ENCODE measurements at places on chromosomes 16 and 17.

DNA sequence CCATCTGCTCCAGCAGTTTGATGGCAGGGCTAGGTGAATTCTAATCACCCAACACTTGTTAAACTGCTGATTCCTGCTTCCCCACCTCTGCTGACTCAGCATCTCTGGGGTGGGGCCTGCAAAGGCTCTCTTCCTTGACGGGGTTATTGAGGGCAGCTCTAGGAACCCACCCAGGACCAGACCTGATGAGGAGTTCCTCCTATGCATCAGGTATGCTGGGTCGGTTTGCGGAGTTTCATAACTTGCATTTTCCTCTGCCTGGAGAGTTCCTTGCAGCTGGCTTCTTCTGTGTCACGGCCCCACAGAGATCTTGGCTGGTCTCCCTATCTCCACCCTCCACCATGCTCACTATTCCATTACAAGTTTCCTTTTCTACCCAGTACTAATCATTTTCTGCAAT, 93.4 kb upstream of the CCL2 start:
- no peak for DNase-seq

GRCh38 chr16:86983621-86984020, 333.6 kb downstream of the C16orf95 start:
- DNase-seq = no peak

DNA sequence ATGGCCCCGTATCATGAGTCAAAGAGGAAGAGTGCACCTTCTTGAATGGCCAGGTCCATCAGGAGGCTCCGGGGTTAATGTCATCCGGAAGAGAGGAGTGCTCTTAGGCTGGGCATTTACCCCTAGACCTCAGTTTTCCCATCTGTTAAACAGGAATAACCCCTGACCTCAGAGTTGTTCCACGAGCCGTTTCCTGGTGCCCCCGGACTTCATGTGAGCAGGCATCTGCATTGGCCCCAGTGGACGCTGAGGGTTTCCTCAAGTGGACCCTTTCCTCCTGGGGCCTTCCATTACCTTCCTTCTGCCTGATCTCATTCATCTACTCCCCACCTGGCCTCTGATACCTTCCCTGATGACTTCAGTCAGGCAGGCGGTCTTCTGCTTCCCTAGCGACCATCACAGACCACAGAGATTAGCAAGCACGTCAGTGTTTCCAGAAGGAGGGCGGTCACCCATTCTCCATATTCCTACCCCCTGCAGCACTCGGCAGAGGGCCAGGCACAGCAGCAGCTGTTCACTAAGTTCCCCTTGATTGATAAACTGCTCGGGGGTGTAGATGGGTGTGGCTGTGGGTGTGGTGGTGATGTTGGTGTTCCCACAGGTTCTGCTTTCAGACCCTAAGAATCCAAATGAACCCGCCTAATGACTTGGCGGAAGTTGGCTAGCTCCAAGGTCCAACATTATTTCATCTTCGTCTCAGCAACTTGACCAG, 346.6 kb upstream of the TNRC6C start:
- DNase-seq = no peak

GRCh38 chr17:56231252-56231651, 78.0 kb downstream of the ANKFN1 start:
- no peak for DNase-seq

DNA sequence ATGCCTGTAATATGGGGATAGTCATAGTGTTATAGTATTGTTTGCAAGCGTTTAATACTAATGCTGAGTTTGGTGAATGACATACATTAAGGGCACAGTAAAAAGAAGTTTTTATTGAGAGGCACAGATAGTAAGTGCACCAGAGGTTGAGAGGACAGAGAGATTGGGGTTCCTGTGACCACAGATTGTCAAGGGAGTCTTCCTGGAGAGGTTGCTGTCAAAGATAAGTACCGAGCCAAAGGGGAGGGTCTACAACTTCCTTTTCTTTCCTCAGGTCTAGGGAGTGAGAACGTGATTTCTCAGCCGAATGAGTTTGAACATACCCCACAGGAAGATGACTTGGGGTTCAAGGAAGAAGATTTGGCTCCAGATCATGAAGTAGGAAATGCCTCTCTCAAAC, 1.8 kb downstream of the ZNF48 start:
- DNase-seq = no peak

DNA sequence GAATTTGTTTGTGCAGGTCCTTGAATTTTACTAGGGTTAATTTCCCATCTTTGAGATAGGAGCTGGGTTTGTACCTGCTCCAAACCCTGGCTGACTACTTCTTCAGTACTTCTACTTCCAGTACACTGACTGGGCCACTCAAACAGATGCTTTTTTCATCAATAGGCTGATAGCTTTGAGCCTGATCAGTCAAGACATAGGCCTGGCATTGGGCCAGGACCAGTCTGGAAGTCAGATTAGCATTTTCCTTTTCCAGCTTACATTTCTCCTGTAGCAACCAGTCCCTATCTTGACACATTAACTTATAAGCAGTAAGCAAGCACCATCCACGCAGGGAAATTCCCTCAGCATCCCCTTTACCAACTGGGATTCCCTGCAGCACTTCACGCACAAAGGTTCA, 7.5 kb upstream of the TMEM101 start:
- DNase-seq = no peak

GRCh38 chr17:65441053-65441605, 120.3 kb downstream of the AXIN2 start:
- DNase-seq = no peak

- DNase-seq = no peak
Measured at GRCh38 chr17:57874434-57875289, 24.8 kb upstream of the MRPS23 start.

DNA sequence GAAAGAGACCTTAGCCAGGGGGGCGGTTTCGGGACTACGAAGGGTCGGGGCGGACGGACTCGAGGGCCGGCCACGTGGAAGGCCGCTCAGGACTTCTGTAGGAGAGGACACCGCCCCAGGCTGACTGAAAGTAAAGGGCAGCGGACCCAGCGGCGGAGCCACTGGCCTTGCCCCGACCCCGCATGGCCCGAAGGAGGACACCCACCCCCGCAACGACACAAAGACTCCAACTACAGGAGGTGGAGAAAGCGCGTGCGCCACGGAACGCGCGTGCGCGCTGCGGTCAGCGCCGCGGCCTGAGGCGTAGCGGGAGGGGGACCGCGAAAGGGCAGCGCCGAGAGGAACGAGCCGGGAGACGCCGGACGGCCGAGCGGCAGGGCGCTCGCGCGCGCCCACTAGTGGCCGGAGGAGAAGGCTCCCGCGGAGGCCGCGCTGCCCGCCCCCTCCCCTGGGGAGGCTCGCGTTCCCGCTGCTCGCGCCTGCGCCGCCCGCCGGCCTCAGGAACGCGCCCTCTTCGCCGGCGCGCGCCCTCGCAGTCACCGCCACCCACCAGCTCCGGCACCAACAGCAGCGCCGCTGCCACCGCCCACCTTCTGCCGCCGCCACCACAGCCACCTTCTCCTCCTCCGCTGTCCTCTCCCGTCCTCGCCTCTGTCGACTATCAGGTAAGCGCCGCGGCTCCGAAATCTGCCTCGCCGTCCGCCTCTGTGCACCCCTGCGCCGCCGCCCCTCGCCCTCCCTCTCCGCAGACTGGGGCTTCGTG, at the start of gene MAPT:
Gene MAPT, plus strand, starts transcription at position 533 of the 763 bp plus-strand sequence. CDS start 67,784 bp downstream, outside the sequence.
- peak; percentile 37 for DNase-seq

DNA sequence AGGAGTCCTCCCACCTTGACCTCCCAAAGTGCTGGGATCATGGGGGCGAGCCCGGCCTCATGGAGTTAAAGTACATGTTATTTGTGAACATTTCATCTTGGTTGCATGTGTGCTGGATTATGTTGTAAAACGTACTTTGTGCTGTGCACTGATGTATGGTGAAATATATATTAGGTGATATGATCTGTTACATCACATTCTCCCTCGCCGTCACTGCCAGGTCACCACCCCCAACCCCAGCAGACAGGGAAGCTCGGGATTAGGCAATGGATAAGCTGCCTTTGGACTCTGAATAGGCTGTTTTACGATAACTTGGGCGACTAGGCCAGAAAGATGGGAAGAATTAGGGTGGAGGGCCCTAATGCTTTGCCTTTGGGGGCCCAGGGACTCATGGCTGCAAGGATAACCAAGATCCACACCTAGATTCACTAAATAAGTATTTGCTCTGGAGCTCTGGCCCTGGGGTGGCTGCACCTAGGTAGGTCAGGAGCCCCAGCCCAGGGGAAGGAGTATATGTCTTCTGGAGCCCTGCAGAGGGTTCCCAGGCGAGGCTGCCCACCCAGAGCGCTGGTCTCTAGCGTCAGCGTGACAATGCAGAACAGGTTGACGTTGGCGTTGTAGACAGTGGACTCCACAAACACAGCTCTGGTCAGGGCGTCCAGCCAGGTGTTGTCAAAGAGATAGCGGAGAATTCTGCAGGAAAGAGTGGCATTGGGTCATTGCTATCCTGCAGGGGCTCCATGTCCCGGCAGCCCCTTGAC, 27.1 kb upstream of the GCSH start:
- no peak for DNase-seq

GRCh38 chr17:78589031-78589675, 12.0 kb upstream of the DNAH17 start:
- DNase-seq = no peak

DNA sequence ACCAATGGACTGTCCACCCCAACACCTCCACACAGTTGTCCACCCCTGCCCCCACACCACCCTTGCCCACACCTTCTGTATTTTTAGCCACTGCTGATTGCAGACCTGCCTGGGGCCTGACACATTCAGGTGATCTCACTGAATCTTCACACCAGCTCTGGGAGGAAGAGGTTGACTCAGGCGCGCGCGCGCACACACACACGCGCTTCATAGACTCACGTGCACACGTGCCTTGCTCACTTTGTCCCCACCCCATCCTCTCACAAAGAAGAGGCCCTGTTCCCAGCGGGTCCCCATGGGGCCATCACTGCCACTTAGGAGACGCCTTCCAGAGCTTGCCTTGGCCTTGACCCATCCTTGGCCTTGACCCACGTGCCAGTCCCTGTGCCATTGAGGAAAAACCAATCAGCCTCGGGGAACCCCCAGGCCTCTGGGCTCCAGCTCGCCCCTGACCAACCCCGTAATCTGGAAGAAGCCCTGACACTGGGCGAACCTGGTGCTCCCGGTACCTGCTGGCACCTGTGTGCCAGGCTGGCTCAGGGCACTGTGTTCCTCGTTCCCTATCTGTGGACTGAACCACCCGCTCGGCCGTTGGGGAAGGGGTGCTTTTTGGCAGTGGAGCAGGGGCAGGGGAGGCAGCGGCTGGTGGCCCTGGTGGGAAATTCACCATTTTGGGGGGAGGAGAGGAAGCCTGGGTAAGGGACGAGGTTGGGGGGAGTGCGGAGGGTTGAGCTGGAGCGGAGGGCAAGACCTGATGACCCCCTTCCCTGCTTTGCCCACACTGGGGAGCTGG, 3.2 kb downstream of the NLGN2 start:
- DNase-seq = no peak

DNA sequence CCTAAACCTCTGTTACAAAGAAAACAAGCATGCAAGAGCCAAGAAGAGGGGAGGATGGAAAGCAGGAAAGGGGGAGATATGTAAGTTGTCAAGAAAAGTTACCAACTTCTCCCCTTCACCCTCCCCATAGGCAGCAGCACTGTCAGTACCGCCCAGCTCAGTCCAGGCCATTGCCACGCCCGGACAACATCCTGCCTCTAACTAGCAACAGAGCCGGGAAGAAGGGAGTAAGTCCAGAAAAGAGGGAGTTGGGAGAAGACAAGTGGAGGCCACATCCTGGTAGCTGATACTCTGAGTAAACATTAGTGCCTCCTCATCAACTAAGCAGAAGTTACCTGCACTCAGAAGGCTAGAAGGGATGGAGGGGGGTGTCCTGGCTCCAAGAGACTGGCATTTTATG, 113.6 kb downstream of the SMG6 start:
- DNase-seq = no peak

DNA sequence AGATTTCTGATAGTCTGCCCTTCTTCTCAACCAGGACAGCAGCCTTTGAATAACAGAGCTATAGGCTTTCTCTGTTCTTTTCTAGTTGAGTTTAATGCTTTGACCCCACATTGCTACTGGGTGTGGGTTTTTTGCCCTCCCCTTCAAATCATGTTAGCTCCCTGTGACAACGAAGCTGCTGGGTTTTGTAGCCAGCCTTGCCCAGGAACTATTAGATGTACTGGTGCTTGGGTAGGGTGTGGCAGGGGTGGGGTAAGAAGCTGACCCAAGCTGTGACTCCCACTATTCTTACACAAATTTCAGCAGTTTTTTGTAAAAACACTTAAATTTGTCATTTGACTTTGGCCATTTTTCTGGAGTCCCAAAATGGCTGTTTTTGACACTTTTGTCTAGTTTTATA, 69.7 kb downstream of the NLK start:
- no peak for DNase-seq

DNA sequence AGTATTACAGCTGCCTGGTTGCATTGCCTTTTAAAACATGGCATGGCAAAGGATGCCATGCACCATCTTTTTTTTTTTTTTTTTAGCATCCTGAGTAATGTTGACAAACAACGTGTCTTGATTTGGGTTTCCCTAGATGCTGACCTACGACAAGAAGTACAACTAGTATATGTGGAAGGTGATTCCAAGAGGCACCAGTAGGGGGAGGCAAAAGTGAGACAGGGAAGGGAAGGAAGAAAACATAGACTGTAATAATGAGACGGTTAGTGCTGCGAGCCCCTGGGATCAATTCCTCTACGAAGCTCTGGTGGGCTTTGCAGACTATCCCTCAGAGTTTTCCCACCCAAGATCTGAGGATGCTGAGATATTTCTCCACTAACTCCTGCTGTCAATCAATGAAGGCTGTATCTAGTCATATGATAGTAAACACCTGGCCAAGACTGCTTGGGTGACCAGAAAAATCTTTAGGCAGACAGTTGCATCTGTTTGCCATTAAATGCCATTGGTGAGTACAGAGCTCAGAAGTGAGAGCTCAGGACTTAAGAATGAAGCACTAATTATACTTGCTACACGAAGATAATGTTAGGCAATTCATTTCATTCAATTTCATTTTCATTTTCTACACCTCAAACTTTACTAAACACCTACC, 458.6 kb upstream of the GOT2 start:
- no peak for DNase-seq

DNA sequence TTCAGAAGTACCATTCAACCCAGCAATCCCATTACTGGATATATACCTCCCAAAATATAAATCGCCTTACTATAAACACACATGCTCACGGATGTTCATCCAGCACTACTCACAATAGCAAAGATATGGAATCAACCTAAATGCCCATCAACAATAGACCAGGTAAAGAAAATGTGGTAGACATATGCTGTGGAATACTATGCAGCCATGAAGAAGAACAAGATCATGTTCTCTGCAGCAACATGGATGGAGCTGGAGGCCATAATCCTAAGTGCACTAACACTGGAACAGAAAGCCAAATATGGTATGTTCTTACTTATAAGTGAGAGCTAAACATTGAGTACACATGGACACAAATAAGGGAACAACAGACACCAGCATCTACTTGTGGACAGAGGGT, 7.8 kb downstream of the ALOX15 start:
- DNase-seq = no peak

DNA sequence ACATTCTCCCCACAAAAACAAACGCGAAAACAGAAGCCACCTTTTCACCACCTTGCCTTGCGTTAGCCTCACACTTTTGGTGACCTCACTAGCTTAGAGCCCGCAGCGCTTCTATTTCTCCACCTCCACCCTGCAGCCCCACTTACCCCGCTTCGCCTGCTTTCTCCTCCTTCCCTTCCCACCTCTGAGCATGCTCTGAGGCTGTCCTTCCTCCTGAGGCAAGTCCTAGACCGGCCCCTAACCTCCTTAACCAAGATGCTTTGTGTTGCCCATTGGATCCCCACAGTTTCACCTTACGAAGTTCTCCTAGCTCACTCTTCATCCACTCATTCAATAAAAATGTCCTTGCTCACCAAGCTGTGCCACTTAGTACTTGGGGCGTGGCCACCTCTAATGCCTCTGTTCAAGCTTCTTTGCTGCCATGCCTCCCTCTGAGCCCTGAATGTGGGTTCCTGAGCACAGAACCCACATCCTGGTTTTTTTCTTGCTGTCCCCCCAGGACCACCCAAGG, 1.3 kb downstream of the GNGT2 start:
- no peak for DNase-seq
